Effector memory CD8-positive, alpha-beta T cell (primary cell): ENCODE measurements at places on chromosomes 6 and 20.

DNA sequence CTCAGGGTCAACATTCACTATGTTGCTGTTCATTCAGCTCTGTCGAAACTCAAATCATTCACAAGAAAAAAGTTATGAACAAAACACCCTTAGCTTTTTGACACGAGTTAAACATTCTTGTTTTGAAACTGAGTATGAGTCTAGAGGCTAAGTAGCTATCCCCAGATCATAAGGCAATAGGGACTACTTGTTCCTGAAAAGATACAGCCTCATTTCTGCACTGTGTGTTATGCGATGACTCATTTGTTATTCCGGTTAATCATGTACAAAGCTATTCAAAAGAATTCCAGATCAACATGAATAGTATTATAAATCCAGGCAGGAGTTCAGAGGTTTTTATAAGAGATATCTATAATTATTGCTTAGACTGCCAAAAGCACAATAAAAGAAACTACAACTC is 908.0 kb downstream of the QKI start:
- no peak for DNase-seq

DNA sequence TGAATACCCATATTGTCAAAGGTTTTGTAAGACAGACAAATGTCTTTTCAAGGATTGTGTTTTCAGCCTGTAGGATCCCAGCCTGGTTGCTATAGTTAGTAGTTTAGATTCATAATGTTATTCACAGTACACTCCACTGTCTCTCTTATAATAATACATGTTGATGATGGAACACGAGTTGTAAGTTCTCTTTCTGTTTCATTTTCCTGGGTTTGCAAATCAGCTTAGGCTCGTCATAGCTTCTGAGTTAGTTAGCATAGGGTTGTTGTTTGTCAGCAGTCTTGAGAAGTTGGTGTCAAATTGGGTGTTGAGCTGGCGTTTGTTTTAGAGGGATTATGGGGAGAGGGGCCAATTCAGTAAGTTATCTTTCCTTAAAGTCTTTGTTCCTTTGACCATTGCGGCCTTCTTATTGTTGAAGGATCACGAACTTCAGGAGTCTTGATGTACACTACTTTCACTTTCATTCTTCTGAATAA is 45.8 kb downstream of the QKI start:
- DNase-seq, result no peak

DNA sequence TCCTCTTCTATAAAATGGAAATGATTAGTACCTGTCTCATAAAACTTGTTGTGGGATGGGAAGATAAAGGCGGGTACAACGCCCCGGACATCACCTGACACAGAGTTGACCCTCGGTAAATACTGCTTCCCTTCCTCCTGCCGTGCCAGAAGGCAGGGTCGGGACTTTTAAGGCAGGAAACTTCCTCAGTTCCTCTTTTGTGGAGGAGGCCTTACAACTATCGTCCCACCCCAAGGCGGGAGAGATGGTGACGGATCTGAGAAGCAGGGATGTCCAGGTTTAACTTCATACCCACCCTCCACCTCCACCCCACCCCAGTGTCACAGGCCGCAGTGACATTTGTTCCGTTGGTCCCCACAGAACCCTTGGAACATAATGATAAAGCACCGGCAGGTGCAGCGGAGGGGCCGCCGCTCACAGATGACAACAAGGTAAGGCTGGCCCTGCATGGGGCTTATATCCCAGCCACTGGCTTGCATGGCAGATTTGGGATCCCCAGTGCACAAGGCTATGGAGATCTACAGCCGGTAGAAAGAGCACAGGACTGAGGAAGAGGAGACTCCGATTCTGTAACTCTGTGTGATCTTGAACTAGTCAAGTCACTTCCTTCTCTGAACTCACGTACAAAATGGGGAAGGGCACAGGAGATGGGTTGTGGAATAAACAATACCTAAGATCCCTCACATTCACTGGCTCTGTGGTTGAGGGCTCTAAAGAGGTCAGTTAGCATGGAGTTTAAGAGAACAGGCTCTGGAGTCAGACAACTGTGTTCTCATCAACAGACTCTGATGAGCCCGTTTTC is 764 bp downstream of the DNTTIP1 start:
- no peak for DNase-seq

DNA sequence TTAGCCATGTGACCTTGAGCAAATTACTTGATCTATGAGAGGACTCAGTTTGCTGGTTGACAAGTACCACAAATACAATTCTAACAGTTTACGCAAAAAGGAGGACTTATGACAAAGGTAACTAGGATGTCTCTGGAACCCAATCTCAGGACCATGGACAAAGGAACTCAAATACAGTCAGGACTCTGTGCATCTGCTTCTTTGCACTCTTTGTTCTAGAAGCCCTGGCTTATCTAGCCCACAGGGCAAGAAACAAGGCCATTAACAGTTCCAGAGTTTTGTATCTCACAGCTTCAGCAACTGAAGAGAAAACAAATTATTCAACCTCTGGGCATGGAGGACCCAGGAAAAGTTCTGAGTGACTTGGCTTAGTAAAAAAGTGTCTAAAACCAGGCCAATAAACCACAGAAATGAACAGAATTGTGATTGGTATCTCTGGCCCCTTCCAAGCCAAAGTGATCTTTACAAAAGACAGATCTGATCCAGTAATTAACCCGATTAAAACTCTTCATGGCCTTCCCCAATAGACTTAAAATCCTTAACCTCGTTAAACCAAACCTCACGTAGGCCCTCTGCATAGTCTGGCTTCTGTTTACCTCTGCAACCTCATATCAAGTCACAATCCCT is 5.9 kb downstream of the WASF1 start:
- DNase-seq, result no peak

GRCh38 chr20:37997516-37997915 is 35.7 kb downstream of the TTI1 start:
- no peak for DNase-seq

DNA sequence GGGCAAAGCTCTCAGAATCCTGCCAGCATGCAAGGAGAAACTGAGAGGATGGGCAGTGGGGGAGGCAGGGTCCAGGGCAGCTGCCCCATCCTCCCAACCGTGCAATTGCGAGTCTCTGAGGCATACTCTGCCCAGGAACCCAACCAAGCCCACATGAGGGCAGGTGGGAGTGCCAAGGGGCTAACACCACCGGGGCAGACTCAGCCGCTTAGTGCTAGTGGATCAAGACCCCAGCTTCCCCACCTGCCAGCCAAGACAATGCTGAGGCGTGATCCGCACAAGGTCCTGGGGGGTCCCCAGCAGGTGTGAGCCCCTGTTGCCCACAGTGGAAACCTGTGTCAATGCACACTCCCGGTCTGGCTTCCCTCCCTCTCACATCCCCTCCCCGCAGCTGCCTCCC is 48.5 kb upstream of the ENTPD6 start:
- DNase-seq, result no peak

DNA sequence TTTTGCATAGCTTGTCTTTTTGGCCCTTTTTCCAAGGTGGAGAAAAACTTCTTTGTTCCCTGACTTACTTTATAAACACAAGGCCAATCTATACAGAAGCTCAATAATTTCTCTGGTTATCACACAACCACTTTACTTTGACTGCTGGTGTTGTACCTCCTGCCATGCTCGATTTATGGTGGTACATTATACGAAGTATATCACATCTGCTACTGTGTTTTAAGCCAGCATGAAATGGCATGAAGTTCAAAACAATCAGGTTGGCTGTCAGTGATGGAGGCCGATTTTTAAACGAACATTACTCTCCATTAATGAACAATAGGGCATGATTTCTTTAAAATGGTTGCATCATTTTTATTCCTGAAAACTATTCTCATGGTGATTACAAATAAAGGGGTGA is 21.0 kb upstream of the ATXN1 start:
- no peak for DNase-seq
